ENCODE measurements at places on chromosomes 4 and X.

GRCh38 chrX:79375340-79375739 lies 8.2 kb upstream of the ITM2A start:
- DNase-seq, result no peak

DNA sequence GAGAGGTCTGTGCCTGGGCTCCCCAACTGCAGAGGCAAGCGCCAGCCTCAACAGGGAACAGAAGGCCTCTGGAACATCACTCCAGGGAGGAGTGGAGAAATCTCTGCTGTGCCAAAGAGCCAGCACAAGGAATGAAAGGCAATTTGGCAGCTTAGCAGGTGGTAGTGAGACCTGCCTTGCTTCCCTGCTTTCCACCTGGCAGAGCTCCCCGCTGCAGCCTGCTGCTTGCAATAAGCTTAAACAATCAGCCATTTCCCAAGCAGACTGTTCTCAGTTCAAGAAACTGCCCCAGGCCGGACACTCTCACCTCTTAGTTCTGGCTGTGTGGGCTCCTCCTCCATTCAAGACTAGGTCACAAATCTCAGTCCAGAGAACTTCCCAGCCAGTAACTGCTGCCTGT lies 370.6 kb downstream of the MAGEB5 start:
- no peak for DNase-seq

DNA sequence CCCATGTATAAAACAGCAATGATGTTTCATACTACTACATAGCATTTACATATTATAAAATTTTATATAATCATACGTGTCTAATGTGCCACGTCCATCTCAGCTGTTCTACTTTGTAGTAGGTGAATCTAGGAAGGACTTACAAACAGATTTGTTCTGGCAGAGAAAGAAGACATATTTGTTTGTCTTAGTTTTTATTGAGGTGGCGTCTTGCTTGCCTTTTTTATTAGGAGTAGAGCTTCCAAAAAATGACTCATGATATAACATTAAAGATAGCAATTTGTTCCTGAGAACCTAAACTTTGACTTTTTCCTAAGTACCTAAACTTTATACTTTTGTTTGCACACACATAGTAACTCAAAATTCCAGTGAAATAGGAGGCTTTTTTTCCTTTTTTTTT lies 64.6 kb downstream of the CLDN22 start:
- no peak for DNase-seq

DNA sequence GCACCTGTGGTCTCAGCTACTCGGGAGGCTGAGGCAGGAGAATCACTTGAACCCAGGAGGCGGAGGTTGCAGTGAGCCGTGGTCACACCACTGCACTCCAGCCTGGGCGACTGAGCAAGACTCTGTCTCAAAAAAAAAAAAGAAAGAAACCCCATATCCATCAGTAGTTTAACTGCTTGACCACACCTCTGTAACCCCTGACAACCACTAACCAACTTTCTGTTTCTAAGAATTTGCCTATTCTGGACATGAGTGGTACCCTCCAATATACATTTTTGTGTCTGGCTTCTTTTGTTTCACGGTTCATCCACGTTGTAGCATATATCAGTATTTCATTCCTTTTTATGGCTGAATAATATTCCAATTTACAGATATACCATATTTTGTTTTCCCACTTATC lies 9.1 kb downstream of the PPAT start:
- DNase-seq, result no peak

DNA sequence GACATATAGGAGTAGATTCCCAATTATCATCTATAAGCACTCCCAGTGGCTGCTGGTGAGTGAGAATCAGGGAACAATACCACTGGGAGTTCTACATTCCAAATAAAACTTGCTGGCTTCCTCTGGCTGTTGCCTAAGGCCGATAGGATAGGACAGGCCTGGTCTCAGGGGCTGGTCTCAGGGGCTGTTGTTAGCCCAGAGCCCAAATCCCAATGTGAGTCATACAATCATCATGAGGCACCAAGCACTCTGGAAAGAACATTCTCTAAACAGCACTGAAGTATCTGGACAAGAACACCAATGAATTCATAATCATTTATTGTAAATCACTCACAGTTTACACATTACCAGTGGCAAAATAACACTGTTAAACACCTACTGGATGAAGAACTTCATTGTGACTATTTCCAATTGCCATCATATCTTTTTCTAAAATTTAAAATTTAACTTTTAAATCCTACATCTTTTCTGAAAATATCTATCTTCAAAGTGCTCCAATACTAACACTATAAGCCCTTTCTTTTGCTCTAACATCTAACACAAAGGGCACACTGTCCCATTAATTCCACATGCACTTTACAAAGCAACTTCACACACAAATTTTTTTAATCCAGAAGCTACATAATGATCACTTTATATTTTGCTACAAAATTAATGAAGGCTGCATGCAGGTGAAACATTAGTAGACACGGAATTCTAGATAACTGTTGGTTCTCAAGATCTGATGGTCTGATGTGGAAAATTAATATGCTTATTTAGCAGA lies 67.6 kb upstream of the TMEM150C start:
- DNase-seq, result peak; percentile 28

GRCh38 chr4:186472948-186473347 lies 82.4 kb downstream of the MTNR1A start:
- no peak for DNase-seq

- no peak for DNase-seq
These were observed 38.7 kb downstream of the RAI2 start for GRCh38 chrX:17822351-17822750.

DNA sequence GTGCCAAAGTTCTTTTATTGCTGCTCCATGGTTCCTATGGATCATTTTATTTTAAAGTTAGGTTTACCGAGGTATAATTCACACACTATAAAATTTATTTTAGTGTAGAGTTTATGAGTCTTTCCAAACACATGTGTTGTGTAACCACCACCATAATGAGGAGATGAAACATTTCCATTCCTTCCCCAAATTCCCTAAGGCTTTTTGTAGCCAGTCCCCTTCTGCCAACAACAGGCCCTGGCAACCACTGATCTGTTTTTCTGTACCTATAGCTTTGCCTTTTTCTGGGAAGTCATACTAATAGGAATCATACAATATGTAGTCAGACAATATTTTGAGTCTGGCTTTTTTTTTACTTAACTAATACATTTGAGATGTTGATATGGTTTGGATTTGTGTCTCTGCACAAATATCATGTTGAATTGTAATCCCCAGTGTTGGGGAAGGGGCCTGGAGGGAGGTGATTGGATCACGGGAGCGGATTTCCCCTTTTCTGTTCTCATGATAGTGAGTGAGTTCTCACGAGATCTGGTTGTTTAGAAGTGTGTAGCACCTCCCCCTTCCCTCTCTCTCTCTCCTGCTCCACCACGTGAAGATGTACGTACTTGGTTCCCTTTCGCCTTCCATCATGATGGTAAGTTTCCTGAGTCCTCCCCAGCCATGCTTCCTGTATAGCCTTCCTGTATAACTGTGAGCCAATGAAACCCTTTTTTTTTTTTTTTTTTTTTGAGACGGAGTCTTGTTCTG lies 59.6 kb upstream of the DHX15 start:
- DNase-seq, result no peak

GRCh38 chr4:165563851-165564250 lies 185.0 kb downstream of the CPE start:
- DNase-seq, result no peak

DNA sequence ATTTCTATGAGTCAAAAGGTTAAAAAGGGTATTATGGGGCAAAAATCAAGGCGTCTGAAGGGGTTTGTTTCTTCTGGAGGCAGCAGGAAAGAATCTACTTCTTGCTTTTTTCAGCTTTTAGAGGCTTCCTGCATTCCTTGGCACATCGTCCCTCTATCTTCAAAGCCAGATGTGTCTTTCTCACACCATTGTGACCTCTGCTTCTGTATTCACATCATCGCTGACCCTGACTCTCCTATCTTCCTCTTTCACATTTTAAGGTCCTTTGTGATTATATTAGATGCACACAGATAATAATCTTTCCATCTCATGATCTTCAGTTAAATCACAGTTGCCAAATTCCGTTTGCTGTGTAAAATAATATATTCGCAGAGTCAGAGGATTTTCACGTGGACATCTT lies 112.7 kb downstream of the PPP4R3C start:
- DNase-seq, result no peak

GRCh38 chr4:41000356-41000755 lies 214.0 kb downstream of the APBB2 start:
- no peak for DNase-seq

DNA sequence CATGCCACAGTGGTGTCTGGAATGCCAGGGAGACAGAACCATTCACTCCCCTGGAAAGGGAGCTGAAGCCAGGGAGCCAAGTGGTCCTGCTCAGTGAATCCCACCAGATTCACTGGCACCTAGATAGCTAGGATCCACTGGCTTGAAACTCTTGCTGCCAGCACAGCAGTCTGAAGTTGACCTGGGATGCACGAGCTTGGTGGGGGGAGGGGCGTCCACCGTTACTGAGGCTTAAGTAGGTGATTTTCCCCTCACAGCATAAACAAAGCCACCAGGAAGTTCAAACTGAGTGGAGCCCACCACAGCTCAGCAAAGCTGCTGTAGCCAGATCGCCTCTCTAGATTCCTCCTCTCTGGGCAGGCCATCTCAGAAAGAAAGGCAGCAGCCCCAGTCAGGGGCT lies 413.3 kb downstream of the PRDM5 start:
- DNase-seq, result no peak

- no peak for DNase-seq
These were observed 172.5 kb downstream of the HNRNPD start for GRCh38 chr4:82201303-82201702.

GRCh38 chrX:80285131-80285773 lies 135.0 kb upstream of the TENT5D start:
- peak; percentile 1 for DNase-seq

DNA sequence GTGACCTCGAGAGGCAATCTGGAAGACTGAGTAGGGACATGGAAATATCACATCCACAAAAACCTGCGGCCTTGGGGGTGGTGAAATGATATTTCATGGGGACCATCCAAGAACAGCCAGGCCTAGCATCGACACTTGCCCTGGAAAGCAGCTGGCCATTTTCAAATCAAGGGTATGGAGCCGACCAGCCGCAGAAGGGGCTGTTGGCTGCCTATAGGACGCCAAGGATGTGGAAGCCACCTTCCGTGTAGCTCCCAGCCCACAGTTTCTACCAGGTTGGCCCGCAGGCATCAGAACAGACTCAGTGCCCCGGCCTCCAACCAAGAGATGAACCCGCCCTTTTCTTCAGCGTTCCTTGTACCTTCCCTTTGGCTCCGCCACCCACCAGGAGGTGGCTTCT lies 5.4 kb upstream of the LOC101059915 start:
- DNase-seq, result no peak

GRCh38 chr4:26055855-26056254 lies 141.8 kb downstream of the SMIM20 start:
- no peak for DNase-seq

GRCh38 chr4:6912441-6912840 lies 2.8 kb downstream of the TBC1D14 start:
- no peak for DNase-seq

DNA sequence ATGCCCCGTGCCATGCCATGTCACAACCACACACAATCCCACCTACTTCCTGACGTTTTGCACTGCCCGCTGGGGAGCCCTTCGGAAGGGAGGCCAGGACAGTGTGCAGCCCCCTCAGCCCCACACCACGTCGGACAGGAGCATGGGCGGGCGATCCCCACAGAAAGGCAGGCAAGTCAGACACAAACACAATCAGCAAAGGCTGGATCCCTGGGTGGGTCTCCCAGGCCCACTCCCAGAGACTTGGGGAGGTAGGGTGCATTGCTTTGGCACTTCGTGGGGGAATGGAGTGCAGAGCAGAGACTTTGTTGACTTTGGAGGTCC lies 14.1 kb downstream of the LETM1 start:
- no peak for DNase-seq

DNA sequence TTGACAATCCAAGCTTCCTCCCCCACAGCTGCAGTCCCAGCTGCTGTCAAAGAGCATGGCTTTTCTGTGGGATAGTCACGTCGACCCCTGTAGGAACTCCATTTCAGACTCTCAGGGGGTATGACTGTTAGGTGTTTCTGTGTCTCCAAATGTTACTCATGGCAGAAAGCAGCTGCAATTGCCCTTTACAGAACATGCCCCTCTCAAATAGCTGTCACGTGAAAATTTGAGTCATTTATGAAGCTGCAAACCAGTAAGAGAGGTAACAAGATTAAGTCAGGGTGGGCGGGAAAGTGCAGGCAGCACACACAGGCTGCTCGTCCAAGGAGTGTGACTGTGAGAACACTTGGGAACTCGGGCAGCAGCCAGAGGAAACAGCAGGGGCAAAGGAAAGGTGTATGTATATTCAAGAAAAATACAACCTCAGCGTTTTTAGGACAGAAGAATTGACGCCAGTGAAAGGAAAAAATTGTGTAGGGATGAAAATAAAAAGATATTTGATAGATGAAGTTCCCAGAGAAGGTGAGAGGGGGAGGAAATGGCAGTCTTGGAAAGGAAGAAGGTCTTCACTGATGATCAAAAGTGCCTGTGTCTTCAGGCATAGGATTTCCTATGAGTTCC lies 66.5 kb upstream of the TMEM184C start:
- DNase-seq, result no peak

GRCh38 chr4:80144676-80145470 lies 52.4 kb upstream of the PRDM8 start:
- DNase-seq, result no peak

- DNase-seq, result no peak
These were observed 17.0 kb downstream of the XKRX start for GRCh38 chrX:100911731-100912130.

DNA sequence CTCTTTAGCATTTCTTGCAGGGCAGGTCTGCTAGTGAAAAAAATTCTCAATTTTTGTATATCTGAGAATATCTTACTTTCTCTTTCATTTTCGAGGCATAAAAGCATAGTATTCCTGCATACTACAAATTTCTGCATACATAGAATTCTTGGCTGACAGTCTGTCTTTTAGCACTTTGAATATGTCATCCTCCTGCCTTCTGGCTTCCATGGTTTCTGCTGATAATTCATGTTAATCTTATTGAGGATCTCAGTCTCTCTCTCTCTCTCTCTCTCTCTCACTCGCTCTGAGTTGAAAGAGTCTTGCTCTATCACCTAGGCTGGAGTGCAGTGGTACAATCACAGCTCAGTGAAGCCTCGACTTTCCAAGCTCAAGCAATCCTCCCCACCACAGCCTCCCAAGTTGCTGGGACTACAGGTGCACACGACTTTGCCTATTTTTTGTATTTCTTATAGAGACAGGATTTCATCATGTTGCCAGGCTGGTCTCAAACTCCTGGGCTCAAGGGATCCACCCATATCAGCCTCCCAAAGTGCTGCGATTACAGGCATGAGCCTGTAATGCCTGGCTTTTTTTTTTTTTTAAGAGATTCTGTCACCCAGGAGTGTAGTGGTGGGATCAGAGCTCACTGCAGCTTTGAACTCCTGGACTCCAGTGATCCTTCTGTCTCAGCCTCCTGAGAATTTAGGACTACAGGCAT lies 161.3 kb downstream of the FNIP2 start:
- no peak for DNase-seq

- DNase-seq, result no peak
These were observed 376.9 kb upstream of the CTSO start for GRCh38 chr4:156330436-156331031.

Measured in AG09309 (cell line).